ENCODE measurements at places on chromosomes 4 and X.
A peak's percentile ranks its signal among the peaks of the same experiment; 100 is the strongest.

- no peak for DNase-seq
Observed at GRCh38 chr4:1666391-1666790, 17.7 kb downstream of the FAM53A start.

GRCh38 chr4:152935143-152935542 lies 980 bp upstream of the FHDC1 start:
- DNase-seq = peak; percentile 87

- DNase-seq = no peak
Observed at GRCh38 chr4:4610672-4611071, 68.8 kb upstream of the STX18 start.

DNA sequence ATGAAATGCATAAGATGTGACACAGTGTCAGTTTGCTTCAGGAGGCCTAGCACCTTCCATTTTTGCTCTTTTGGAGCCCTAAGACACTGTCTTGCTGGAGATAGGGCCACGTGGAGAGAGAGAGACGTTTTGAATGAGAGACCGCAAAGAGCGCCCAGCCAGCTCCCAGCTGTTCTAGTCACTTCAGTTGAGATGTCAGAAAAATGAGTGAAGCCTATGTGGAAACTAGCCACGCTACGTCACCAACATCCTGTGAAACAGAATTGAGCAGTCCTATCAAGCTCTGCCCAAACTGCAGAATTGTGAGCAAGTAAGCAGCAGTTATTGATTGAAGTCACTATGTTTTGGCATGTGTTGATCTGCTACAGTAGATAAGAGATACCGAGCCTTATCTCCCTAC lies 13.1 kb downstream of the GPR82 start:
- no peak for DNase-seq

DNA sequence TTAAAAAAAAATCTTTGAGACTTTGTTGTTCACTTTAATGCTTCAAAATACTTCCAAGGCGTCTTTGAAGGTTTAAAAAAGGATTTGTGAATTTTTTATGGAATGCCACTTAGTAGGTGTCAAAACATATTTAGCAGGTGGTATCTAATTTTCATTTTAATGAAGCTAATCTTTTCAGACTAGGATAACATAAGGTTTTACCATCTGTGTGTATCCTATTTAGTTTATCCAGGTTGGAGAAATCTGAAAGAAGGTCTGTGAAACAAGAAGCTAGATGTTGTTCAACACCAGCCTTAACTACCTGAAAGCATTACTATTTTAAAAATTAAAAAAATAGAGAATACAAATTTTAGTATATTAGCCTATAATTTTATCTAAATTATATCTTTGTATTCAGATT lies 193.4 kb downstream of the GRID2 start:
- no peak for DNase-seq

DNA sequence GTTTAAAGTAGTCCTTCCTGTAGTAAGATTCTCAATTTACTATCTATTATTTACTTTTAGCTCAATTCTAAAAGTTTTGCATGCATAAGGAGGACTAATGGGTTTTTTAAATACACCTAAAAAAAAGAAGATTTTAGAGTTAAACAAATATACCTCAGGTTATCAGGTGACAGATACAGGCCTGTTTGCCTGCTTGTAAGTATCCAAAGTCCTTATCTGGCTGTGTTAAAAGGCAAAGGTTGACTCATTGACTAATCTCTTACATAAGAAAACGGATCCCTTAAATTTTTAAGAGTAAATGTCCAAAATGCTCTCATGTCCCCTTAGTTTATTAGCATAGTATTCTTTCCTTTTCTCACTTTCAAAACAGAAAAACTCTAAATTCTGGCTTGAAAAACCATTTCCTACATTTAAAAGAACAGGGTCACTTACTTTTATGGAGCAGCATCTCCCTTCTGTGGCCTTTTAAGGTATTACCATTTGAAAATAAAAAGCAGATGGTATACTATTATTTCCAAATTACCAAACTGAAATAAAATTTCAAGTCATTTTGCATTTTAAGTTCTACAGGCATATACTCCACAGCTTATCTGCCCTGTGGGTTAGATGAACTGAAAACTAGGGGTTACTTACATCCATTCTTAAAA lies 4.5 kb downstream of the CBR4 start:
- DNase-seq = no peak

GRCh38 chrX:135436456-135436855 lies 14.7 kb downstream of the SMIM10L2A start:
- no peak for DNase-seq

GRCh38 chr4:104128031-104128849 lies 366.5 kb downstream of the CXXC4 start:
- DNase-seq = no peak

DNA sequence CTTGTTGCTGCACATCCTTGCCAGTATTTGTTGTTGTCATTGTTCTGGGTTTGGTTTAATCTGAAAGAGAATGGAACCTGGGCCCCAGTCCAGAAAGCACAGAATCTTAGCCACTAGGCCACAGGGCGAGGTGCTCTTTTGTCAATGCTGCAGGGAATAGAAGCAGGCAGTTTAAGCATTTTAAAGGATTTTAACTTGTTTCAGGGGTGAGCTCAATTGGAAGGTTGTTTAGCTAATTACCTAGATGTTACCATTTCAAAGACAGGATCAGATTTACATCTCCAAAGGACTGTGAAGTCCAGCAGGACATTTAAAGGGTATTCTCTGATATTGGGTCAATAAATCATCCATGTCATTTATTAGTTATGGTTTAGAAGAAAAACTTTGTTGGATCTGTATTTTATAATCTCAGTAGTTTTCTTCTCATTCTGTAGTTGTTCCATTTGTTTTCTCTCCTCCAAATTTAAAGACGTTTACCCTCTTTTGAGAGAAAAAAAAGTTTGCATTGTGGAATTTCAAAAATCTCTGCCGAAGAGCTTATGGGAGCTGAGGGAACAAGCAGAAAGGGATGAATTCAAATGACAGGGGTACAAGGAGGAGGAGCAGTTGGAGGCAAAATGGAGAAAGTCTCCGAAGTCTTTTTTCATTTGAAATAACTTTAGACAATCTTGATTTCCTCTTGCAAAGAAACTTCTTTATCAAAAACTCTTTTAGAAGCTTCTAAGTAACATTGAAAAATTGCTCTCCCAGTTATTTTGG lies 57.5 kb upstream of the FAM47C start:
- peak; percentile 59 for DNase-seq

DNA sequence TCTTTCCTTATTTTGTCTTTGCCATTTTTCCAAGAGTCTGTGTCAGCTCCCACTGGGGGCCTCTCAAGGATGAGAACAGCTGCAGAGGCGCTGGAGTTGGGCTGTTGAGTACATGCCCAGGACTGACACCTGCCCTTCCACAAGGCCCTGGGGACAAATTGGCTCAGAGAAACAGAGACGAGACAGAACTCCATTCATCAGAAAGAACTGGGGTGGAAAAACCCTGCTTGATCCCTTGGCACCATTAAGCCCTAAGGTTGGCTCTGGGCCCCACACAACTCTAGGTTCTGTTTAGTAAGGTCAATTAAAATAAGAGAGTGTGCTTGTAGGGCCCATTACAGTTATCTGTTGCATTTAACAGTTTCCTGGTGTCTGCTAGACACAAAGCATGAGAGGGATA lies 63.6 kb downstream of the DCX start:
- no peak for DNase-seq

DNA sequence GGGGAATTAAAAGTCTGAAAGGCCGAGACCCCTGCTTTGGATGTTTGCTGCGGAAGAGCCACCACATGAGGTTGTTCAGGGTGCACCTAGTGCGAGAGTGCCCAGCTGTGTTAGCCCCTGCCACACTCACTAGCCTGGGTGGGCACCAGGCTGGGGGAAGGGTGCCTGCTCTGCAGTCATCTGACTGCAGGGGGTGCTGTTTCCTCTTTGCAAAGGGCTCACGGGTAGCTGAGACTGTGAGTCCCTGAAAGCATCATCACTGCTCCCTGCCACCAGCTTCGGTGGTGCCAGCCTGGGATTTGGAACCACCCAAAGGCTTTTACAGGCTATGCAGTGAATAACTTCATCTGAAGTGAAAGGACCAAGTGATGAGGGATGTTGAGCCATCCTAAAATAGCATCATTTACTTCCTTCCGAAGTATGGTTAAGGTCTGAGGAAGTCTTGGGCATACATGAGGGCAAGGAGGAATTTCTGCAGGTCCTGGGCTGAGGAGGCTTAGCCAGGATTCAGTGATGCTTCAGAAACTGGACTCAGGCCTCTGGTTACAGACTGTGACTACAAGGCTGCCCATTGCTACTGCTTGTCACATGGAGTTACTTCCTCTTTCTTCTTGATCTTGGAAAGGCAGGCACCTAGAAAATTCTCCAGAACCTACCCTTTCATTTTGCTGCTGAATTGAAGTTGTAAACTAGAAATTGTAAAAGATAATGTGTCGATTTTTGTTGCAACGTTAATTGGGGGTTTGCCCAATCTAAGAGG lies 293.2 kb upstream of the PRPS2 start:
- peak; percentile 79 for DNase-seq

- no peak for DNase-seq
Observed at GRCh38 chr4:25818876-25819275, 43.9 kb downstream of the SEL1L3 start.

GRCh38 chrX:68631336-68631735 lies 16.1 kb upstream of the STARD8 start:
- DNase-seq = no peak

DNA sequence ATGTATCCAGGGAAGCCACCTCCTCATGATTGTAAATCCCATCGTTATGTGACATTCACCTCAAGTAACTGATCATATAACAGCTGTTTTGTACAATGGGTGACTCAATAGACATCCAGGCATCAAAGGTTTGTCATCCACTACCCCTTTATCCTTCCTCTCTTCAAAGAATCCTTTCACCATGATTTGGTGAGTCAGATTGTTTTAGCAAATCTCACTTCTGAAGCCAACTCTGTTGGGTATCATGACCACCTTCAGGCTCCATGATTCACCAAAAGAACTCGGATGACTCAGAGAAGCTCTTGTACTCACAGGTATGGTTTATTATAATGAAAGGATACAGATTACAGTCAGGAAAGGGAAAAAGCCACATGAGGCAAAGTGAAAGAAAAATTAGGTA lies 132.1 kb downstream of the PWWP3B start:
- no peak for DNase-seq

GRCh38 chr4:110477836-110478235 lies 1.9 kb downstream of the ENPEP start:
- DNase-seq = no peak

DNA sequence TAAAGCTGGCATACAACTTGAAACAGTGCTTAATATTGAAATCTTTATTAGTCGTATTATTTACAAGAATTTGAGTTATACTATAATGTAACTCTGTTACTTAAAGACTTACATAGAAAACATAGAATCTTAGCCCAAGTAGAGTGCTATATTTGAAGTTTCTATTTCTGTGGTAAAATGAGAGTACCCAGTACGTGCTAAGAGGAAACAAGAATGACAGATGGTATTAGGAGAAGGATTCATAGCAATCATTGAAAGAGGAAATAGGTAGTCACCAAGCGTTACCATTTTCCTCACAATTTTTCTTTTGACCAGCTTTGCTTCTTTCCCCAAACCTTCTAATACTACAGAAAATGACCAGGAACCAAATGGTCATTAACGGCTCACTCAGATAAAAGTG lies 412.1 kb upstream of the GRIA3 start:
- DNase-seq = no peak

DNA sequence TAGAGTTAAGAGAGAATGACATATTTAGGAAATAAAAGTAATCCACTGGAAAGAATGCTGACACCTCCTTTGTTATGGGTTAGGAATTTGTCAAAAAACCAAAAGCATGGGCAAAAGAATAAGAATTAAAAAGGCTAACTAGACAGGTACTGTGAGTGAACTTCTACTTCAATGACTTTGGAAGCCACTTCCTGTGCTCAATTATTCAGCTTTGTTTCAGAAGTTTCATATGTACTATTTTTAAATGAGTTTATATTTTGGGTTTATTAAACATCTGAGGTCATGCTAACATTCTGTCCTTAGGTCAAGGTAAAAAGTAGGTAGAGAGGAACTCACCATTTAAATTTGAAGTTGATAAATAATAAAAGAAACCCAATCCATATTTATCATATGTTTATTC lies 106.7 kb upstream of the CXorf51A start:
- DNase-seq = no peak

GRCh38 chr4:77072195-77072753 lies 3.5 kb downstream of the CCNI start:
- DNase-seq = no peak

DNA sequence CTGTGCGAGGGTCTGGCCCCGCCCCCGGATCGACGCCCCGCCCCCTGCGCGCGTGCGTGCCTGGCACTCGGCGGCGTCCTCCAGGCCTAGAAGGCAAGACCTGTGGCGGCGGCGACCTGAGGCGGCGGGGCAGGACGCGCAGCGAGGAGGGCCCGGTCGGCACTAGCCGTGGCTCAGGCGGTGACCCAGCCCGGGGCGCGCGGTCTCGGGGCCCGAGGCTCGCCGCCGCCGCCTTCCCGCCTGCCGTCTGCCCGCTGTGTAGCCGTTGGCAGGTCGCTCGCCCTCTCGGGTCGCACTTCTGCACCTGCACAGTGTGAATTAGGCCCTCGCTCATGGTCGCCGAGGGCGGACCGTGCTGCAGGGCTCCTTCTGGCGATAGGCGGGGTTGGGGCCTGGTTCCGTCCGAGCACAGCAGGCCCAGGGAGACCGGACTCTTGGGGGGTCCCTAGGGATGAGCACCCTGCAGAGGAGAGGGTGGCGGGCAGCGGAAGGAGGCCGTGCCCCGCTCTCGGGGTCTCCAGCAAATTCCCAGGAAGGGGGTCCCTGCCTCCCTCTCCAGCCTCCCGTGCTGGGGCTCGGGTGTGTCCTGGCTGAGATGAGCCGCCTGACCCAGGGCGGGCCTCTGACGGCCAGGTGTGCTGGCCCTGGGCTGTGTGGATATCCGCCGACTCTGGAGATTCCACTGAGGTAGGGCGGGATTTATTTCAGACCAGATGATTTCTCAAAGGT lies 557 bp upstream of the FAM53A start:
- DNase-seq = peak; percentile 98

GRCh38 chrX:20521222-20521621 lies 254.5 kb upstream of the RPS6KA3 start:
- no peak for DNase-seq

DNA sequence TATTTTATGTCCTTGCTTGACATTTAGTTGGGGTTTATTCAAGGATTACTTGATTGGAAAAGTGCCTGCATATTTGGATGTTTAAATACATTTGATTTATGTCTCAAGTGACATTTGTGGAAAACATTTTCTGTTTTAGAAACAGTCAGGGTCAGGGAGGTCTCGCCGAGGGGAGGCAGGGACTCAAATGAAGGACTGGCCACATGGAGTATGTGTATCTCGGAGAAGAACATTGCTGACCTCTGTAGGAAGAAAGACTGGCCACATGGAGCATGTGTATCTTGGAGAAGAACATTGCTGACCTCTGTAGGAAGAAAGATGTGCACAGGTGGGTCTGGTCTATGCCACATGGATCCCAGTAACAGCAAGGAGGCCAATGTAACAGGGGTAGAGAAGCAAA lies 233.6 kb downstream of the TRIML1 start:
- DNase-seq = peak; percentile 71

DNA sequence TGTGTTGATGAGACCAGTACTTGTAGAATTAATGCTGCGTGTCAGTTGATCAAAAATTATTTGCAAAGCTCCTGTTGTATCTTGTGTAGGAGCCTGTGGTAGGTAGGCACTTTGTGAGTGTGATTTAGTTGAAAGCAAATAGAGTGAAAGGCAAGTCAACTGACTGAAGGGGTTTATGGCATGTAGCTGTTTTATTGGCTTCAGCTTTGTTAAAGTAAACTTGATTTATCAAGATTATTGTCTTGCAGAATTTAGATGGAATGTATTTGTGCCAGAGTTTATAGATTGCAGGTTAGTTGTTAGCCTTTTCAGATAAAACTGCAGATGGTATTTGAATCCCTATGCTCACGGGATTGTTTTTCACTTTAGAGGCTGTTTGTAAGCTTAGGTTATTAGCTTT lies 128.0 kb downstream of the FRAS1 start:
- no peak for DNase-seq

- no peak for DNase-seq
Observed at GRCh38 chrX:121374471-121374870, 327.1 kb downstream of the GLUD2 start.
